ENCODE measurements at places on chromosomes 5 and 9.

DNA sequence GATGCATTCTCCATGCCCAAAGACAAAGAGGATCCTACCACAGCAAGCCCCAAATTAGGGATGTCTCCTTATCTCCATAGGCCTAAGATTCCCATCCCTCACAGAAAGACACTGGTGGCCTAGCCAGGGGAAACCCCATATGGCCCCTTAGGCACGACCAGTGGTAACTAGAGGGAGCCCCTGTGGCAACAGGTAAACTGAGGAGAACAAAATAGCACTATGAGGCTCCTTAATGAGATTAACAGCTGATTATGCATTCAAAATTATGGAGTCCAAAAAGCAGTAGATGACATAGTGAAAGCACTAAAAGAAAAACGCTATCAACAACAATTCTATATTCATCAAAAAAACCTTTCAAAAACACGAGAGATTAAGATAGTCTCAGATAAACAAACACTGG is 234.0 kb downstream of the DIRAS2 start:
- no peaks in the 10 kb centered on the region for H3K27me3 ChIP-seq
- H3K27ac ChIP-seq, result no peak overlapping the region
- DNase-seq, result no peak
- H3K4me1 ChIP-seq, result no peaks in the 10 kb centered on the region

GRCh38 chr5:142753116-142753631 is 17.0 kb upstream of the ARHGAP26 start:
- no peaks in the 10 kb centered on the region for H3K27me3 ChIP-seq
- H3K4me1 ChIP-seq, result peaks cover 15% of the 10 kb centered on the region
- H3K4me3 ChIP-seq, result no peak overlapping the region
- no peak for DNase-seq

DNA sequence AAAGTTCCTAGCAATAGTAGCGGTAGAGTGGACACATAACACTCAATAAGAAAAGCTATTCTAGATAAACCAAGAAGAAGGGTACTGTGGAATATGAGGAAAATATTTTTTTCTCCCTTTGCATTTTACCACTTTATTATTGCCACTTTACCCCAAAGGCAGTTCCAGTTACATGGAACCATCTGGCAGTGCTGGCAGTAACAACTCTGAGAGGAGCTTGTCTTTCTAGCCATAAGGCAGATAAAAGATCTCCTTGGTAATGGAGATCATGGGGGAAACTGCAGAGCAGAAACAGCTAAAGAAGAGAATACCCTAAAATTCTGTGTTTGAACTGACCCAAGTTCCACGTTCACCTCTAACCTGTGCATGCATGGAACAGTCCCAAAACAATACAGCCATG is 38.5 kb downstream of the UBTD2 start:
- H3K36me3 ChIP-seq, result no peaks in the 10 kb centered on the region
- no peak for DNase-seq
- H3K27me3 ChIP-seq, result no peaks in the 10 kb centered on the region
- H3K27ac ChIP-seq, result no peak overlapping the region
- H3K4me1 ChIP-seq, result no peaks in the 10 kb centered on the region

- no peak overlapping the region for H3K27ac ChIP-seq
- no peaks in the 10 kb centered on the region for H3K4me1 ChIP-seq
- H3K36me3 ChIP-seq, result no peaks in the 10 kb centered on the region
- no peak for DNase-seq
- no peaks in the 10 kb centered on the region for H3K27me3 ChIP-seq
These were observed 31.9 kb upstream of the TARS1 start for GRCh38 chr5:33408816-33409215.

GRCh38 chr9:5577225-5577624 is 51.7 kb upstream of the RIC1 start:
- DNase-seq, result no peak
- no peak overlapping the region for H3K4me3 ChIP-seq
- no peaks in the 10 kb centered on the region for H3K27me3 ChIP-seq
- no peaks in the 10 kb centered on the region for H3K36me3 ChIP-seq
- H3K4me1 ChIP-seq, result peaks cover 4% of the 10 kb centered on the region

- DNase-seq, result no peak
- no peaks in the 10 kb centered on the region for H3K36me3 ChIP-seq
- H3K4me1 ChIP-seq, result no peaks in the 10 kb centered on the region
- no peak overlapping the region for H3K27ac ChIP-seq
These were observed 433.4 kb downstream of the DTWD2 start for GRCh38 chr5:118554981-118555380.

GRCh38 chr5:56327809-56328208 is 94.7 kb upstream of the ANKRD55 start:
- no peak overlapping the region for H3K4me3 ChIP-seq
- no peak for DNase-seq
- H3K36me3 ChIP-seq, result no peaks in the 10 kb centered on the region
- no peaks in the 10 kb centered on the region for H3K27me3 ChIP-seq

GRCh38 chr9:4852419-4852818 is 59.7 kb downstream of the RCL1 start:
- H3K4me1 ChIP-seq, result no peaks in the 10 kb centered on the region
- no peak overlapping the region for H3K4me3 ChIP-seq
- no peak for DNase-seq
- H3K27ac ChIP-seq, result no peak overlapping the region
- peaks cover 10% of the 10 kb centered on the region for H3K36me3 ChIP-seq

- H3K36me3 ChIP-seq, result no peaks in the 10 kb centered on the region
- H3K27ac ChIP-seq, result no peak overlapping the region
- no peak overlapping the region for H3K4me3 ChIP-seq
These were observed 2.0 kb upstream of the CDC14B start for GRCh38 chr9:96621618-96622017.

DNA sequence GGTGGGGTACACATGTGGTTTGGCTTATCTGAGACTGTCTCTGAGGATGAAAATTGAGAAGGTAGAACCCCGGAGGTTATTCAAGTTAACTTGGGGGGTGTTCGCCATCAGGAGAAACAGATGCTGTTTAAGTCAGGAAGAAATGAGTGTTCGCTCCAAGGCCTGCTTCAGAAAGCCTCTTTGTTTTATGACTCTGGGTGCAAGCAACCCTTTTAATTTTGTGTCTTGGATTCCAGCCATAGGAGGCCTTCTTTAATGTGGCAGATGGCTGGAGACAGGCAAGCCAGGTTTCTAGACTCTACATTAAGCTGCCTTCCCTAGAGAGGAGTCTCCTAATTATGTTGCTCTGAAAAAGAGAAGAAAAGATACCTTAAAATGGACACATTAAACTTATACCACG is 4.2 kb upstream of the SMAD5 start:
- no peaks in the 10 kb centered on the region for H3K27me3 ChIP-seq
- H3K4me3 ChIP-seq, result no peak overlapping the region
- DNase-seq, result no peak
- H3K36me3 ChIP-seq, result no peaks in the 10 kb centered on the region

- H3K4me1 ChIP-seq, result no peaks in the 10 kb centered on the region
- no peak for DNase-seq
- peak overlapping the region; percentile 76 for H3K27ac ChIP-seq
- no peak overlapping the region for H3K4me3 ChIP-seq
- no peaks in the 10 kb centered on the region for H3K27me3 ChIP-seq
- no peaks in the 10 kb centered on the region for H3K36me3 ChIP-seq
These were observed 137.3 kb downstream of the FAM114A2 start for GRCh38 chr5:153901449-153901848.

GRCh38 chr5:108508979-108509378 is 127.1 kb upstream of the FBXL17 start:
- no peak overlapping the region for H3K27ac ChIP-seq
- no peaks in the 10 kb centered on the region for H3K4me1 ChIP-seq
- no peaks in the 10 kb centered on the region for H3K36me3 ChIP-seq
- DNase-seq, result no peak
- H3K27me3 ChIP-seq, result no peaks in the 10 kb centered on the region

DNA sequence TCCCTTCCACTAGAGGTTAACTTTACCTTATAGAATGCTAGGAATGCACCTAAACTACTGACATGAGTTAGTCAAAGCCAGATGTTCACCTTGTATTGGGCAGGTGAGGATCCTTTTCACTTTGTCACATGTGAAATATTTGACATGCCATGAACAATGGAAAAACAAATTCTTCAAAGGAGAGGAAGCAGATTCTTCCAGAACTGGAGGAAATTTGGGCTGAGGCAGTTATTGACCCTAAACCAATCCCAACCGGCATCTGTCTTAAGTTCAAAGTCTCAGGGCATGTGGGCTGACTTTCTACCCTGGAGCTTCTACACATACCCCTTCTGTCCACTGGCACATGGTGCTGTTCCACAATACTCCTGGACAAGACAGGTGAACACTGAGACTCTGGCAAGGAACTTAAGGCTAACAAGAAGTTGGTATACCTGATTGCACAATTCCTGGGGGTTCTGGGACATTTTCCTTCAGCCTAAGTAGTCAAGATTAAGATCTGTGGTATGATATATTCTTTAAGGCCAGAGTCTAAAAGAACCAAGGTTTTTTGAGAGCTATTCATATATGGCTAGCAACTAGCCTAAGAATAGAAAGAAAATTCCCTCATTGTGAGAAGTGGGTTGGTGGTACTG is 2.6 kb downstream of the VLDLR start:
- peak overlapping the region; percentile 88 for H3K4me3 ChIP-seq
- H3K36me3 ChIP-seq, result no peaks in the 10 kb centered on the region
- H3K27ac ChIP-seq, result peak overlapping the region; percentile 86
- peaks cover 65% of the 10 kb centered on the region for H3K4me1 ChIP-seq

GRCh38 chr5:41346609-41347008 is 133.3 kb upstream of the C6 start:
- no peak overlapping the region for H3K27ac ChIP-seq
- DNase-seq, result no peak
- no peak overlapping the region for H3K4me3 ChIP-seq
- H3K36me3 ChIP-seq, result no peaks in the 10 kb centered on the region
- H3K27me3 ChIP-seq, result no peaks in the 10 kb centered on the region

DNA sequence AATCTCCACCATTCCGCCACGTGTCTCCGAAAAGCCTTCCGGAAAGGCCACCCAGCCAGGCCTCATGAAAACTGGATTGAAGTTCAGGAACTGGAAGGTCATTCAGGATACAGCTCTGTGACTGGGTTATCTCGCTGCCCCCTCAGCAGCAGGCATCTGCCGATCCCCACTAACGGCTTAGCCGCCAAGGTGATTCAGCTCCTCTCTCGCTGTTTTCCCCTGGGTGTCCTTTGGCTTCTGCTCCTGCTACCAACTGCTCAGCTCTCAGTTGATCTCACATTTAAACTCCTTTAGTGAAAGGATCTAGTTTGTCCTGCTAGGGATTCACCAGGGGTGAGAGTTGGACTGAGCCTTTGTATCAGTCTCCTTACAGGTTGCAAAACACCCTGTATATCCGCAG is 2.2 kb upstream of the GDNF start:
- DNase-seq, result no peak
- no peaks in the 10 kb centered on the region for H3K36me3 ChIP-seq
- no peak overlapping the region for H3K27ac ChIP-seq
- H3K27me3 ChIP-seq, result no peaks in the 10 kb centered on the region
- H3K4me3 ChIP-seq, result no peak overlapping the region

GRCh38 chr9:75666856-75667554 is 223.5 kb upstream of the PCSK5 start:
- H3K4me3 ChIP-seq, result no peak overlapping the region
- H3K27ac ChIP-seq, result no peak overlapping the region
- no peak for DNase-seq
- H3K4me1 ChIP-seq, result peaks cover 1% of the 10 kb centered on the region
- no peaks in the 10 kb centered on the region for H3K27me3 ChIP-seq

GRCh38 chr5:66669862-66670195 is 73.6 kb downstream of the MAST4 start:
- H3K27ac ChIP-seq, result no peak overlapping the region
- H3K27me3 ChIP-seq, result no peaks in the 10 kb centered on the region
- H3K36me3 ChIP-seq, result no peaks in the 10 kb centered on the region
- H3K4me3 ChIP-seq, result no peak overlapping the region
- H3K4me1 ChIP-seq, result peaks cover 4% of the 10 kb centered on the region

GRCh38 chr5:127985811-127986325 is 97.7 kb upstream of the SLC12A2 start:
- H3K36me3 ChIP-seq, result no peaks in the 10 kb centered on the region
- H3K4me1 ChIP-seq, result no peaks in the 10 kb centered on the region
- H3K27ac ChIP-seq, result no peak overlapping the region
- H3K4me3 ChIP-seq, result no peak overlapping the region
- DNase-seq, result no peak

DNA sequence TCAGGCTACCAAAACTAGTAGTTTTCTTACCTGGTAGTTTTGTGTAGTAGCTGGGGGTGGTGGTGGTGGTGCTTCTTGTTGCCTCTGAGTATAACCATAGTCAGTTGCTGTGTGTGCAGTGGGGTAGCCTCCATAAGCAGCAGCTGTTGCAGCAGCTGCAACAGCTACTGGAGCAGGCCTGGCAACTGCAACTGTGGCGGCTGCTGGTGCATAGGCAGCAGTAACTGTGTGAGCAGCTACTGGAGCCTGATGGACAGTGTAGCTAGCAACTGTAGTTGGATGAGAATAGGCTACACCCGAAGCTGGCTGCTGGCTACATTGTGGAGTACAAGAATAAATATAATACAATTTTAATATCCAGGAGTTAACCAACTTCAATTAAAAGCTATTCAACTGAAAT is 24.7 kb downstream of the ZFR start:
- no peak overlapping the region for H3K27ac ChIP-seq
- H3K36me3 ChIP-seq, result peaks cover 56% of the 10 kb centered on the region
- peaks cover 2% of the 10 kb centered on the region for H3K4me1 ChIP-seq
- no peak for DNase-seq

DNA sequence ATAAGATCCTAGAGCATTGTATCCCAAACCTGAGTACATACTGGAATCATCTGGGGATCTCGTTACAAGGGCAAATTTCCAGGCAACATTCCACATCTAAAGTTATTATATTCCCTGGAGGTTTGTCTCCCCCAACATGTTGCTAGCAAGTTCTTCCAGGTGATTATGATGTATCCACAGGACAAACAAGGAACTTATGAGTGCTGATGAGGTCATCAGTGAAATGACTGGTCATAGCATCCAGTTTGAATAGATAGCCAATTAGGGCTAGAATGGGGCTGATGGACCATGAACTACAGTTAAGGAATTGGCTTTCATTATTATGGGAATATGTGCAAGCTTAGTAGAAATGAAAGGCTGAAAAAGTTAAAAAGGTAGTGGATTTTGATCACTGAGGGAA is 115.2 kb downstream of the CWC27 start:
- H3K4me3 ChIP-seq, result no peak overlapping the region
- H3K27me3 ChIP-seq, result no peaks in the 10 kb centered on the region
- no peak overlapping the region for H3K27ac ChIP-seq
- no peaks in the 10 kb centered on the region for H3K36me3 ChIP-seq
- DNase-seq, result no peak

DNA sequence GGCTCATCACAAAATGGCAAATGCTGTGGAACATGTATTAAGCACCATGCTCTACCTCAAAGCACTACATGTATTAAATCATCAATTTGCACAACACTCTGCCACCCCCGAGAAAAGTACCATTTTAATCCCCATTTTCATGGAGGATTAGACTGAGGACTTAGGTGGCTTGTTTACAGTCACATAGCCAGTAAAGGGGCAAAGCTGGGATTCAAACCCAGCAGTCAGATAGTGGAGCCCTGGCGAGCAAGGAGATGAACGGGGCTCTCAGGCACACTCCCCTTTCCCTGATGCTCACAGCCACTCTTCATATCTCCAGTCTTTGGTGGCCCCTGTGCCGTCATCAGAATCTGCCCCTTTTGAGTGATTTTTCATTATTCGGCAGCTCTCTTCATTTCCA is 262.9 kb downstream of the DIRAS2 start:
- H3K4me3 ChIP-seq, result no peak overlapping the region
- H3K4me1 ChIP-seq, result no peaks in the 10 kb centered on the region
- no peak for DNase-seq
- no peaks in the 10 kb centered on the region for H3K36me3 ChIP-seq
- no peak overlapping the region for H3K27ac ChIP-seq
